Right cardiac atrium (tissue), 5 donors: ENCODE measurements at places on chromosomes 7 and 10.

GRCh38 chr7:74388880-74389415 is 64.8 kb upstream of the GTF2IRD1 start:
- DNase-seq = no peak

- DNase-seq = no peak
Observed at GRCh38 chr10:1162481-1163203, 106.5 kb downstream of the WDR37 start.

DNA sequence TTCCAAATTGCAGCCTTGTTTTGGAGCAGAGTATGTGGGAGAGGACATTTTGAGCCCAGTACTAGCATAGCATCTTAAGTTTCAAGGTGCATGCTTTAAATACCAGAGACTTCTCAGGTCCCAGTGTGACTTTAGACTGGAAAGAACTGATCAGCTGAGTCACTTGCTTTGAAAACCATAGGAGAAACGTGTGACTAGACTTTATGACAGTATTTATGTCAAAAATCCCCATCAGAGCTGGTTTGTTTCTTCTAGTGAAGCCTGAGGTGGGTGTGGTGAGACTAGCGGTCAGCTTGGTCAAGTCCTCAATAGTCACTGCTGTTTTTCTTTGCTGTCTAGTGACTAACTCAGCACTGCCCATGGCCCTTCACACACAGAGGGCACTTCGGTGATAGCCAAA is 724.2 kb downstream of the GATA3 start:
- DNase-seq = no peak

DNA sequence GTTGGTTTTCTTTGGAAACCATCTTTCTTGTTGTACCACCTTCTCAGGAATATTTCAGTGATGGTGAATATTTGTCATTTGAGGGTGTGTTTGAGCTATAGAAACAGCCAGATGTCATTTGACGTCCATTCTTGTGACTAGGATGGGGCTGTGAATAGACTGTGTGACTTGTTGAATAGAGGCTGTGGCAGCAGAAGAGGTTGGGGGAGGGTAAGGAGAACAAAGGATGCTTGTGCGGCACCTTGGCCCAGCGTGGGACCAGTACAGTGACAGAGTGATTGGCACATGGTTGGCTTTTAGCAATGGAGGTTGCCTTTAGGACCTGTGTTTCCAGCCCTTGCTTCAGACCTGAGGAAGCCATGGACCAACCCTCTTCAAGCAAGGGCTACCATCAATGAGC is 11.3 kb downstream of the DMBT1 start:
- no peak for DNase-seq

- DNase-seq = no peak
Observed at GRCh38 chr10:43573250-43574000, 991 bp downstream of the ZNF239 start.

- peak; percentile 68 for DNase-seq
Observed at GRCh38 chr7:98470485-98471240, 69.8 kb upstream of the BAIAP2L1 start.

GRCh38 chr7:124898531-124898930 is 31.1 kb downstream of the POT1 start:
- DNase-seq = no peak

- no peak for DNase-seq
Observed at GRCh38 chr7:45703373-45703821, 129.2 kb downstream of the ADCY1 start.

- DNase-seq = no peak
Observed at GRCh38 chr10:56135828-56136227, 225.2 kb downstream of the ZWINT start.

DNA sequence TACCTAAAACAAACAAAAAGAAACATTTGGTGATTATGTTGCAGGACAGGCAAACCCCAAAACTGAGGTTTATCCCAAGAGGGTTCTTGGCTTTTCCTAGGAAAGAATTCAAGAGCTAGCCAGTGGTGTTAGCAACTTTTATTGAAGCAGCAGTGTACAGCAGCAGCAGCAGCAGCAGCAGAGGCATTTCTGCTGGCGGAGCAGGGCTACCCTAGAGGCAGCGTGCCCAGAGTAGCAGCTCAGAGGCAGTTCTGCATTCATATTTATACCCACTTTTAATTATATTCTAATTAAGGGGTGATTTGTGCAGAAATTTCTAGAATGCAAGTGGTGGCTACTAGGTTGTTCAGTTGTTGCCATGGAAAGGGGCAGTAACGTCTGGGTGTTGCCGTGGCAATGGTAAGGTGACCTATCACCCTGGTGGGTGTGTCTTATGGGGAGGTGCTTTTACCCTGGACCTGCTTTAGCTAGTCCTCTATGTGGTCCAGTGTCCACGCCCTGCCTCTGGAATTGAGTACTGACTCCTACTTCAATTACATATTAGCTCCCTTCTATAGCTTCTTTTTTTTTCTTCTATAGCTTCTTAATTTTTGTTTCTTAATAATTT is 53.9 kb downstream of the VCL start:
- DNase-seq = no peak

- DNase-seq = no peak
Observed at GRCh38 chr7:143975617-143976016, 21.0 kb downstream of the OR2F1 start.

- no peak for DNase-seq
Observed at GRCh38 chr7:133649593-133649992, 396.7 kb downstream of the EXOC4 start.
